ENCODE measurements at places on chromosomes 13 and 19.
A peak's percentile ranks its signal among the peaks of the same experiment; 100 is the strongest.

GRCh38 chr13:39016787-39017186 lies 21.1 kb downstream of the PROSER1 start:
- DNase-seq = peak; percentile 13

GRCh38 chr13:46982856-46983582 lies 86.2 kb upstream of the HTR2A start:
- no peak for DNase-seq

DNA sequence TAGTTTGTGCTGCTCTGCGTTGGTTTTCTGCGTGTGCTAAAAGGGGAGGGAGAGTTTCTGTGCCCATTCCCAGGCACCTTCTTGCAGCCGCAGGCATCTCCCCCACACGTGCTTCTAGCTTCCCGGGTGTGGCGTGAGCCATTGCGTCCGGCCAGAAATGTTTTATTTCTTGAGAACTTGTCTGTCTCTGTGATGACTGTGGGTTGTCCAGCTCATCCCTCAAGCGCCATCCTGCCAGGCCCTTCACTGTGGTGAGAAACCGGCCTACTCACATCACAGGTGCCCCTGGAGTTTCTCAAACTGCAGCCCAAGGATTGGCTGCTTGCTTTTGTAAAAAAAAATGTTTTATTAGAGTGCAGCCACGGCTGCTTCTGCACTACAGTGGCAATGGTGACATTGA lies 24.2 kb downstream of the EPN1 start:
- DNase-seq = no peak

GRCh38 chr13:84126671-84127171 lies 244.4 kb upstream of the SLITRK1 start:
- no peak for DNase-seq

- DNase-seq = no peak
These were observed 21.2 kb downstream of the ZNF675 start for GRCh38 chr19:23665651-23666410.

DNA sequence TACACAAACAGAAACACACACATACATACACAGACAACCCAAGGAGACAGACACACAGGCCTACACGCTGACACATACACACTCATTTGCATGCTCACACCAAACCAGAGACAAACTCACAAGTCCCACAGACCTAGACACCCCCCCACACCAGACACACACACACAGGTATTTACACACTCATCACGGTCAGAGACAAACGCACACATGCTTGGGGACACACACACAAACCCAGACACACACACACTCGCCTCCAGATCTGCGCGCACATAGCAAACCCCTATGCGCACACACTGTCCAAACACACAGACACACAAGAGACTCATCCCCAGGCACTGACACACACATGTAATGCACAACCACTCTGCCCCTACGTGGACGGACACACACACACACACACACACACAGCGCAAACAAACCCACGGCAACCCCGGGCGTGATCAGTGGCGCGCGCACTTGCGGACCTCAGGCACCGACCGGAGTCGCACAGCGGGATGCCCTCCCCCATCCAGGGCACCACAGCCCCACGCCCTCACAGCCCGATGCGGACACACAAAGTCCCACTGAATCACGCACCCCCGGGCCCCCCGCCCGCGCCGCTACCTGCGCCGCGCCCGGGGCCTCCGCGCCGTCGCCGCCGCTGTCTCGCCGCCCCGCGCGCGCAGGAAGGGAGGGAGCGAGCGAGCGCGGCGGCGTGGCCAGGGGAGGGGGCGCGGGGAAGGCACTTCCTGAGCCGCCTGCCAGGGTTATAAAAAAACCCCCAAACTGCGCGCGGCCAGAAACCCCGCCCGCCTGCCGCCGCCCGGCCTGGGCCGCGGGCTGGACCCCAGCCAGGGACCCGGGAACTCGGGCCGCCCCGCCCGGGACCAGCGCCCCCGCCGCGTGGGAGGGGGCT lies at the start of gene ADAMTS10:
TSS of gene ADAMTS10 (minus strand) at position 675 of the 895 bp plus-strand sequence. CDS start 5,005 bp downstream, outside the sequence.
- DNase-seq = peak; percentile 45

GRCh38 chr19:49775742-49776370 lies 9.1 kb downstream of the AP2A1 start:
- no peak for DNase-seq

- DNase-seq = no peak
These were observed 279.5 kb upstream of the PCDH20 start for GRCh38 chr13:61695147-61695546.

GRCh38 chr19:16497042-16497441 lies 848 bp downstream of the C19orf44 start:
- no peak for DNase-seq

- peak; percentile 55 for DNase-seq
These were observed 62.4 kb downstream of the SERTM1 start for GRCh38 chr13:36736119-36736726.

GRCh38 chr13:76729691-76730090 lies 156.5 kb downstream of the KCTD12 start:
- DNase-seq = no peak

GRCh38 chr19:33389421-33390100 lies 16.1 kb downstream of the CEBPG start:
- DNase-seq = no peak

- peak; percentile 53 for DNase-seq
These were observed 18.7 kb downstream of the PAF1 start for GRCh38 chr19:39372047-39372802.

GRCh38 chr13:36674337-36675212 lies 755 bp downstream of the SERTM1 start:
- DNase-seq = no peak

DNA sequence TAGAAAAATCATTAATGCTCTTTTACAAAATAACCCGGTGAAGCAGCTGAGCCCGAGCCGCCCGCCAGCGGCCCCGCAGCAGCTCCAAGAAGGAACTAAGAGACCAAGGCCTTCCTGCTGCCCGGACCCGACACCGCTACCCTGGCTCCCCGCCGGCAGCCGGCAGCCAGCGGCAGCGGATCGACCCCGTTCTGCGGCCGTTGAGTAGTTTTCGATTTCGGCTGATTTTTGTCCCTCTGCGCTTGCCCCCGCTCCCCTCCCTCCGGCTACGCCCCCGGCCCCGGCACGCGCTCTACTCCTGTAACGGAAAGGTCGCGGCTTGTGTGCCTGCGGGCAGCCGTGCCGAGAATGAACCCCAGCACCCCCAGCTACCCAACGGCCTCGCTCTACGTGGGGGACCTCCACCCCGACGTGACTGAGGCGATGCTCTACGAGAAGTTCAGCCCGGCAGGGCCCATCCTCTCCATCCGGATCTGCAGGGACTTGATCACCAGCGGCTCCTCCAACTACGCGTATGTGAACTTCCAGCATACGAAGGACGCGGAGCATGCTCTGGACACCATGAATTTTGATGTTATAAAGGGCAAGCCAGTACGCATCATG lies at the start of gene PABPC3:
TSS of gene PABPC3 (plus strand) at position 286 of the 603 bp plus-strand sequence. CDS start at position 349, 63 bp downstream.
- DNase-seq = no peak

GRCh38 chr19:294946-295686 lies 3.9 kb upstream of the PLPP2 start:
- no peak for DNase-seq

DNA sequence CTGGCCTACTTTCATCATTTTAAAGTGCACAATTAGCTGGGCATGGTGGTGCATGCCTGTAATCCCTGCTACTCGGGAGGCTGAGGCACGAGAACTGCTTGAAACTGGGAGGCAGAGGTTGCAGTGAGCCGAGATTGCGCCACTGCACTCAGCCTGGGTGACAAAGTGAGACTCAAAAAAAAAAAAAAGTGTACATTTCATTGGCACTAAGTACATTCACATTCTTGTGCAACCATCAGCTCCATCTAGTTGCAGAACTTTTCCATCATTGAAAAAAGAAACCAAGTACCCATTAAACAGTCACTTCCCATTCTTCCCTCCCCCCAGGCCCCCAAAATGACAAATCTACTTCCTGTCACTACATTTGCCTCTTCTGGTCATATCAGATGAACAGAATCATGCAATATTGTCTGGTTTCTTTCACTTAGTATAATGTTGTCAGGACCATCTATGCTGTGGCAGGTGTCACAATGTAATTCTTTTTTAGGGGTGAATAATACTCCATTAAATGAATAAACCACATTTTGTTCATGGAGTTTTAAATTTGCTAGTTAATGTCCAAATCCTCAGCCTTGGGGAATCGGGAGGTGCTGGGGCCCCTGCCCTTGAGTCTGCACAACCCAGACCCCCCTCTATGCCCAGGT lies 7.4 kb upstream of the SIGLEC11 start:
- no peak for DNase-seq

- DNase-seq = no peak
These were observed 14.0 kb upstream of the RAB20 start for GRCh38 chr13:110575322-110576069.

GRCh38 chr19:39078436-39079200 lies 5.5 kb upstream of the ACP7 start:
- DNase-seq = no peak

DNA sequence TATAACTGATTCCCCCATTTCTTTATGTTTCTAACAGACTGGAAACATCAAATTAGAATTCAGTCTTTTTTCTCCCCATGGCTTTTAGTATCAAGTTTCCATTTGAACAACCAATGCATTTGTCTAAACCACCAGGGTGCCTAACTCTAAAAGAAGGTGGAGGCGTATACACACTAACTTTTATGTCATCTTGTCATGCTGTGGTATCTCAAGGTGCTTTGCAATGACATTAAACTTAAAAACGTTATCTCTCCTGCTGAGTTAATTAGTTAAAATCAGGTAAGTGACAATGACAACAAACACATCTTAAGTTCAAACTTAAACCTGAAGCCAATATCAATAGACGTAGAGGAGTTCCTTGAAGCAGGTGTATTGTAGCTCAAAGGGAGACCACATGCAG lies 1001.7 kb downstream of the PCDH17 start:
- no peak for DNase-seq

DNA sequence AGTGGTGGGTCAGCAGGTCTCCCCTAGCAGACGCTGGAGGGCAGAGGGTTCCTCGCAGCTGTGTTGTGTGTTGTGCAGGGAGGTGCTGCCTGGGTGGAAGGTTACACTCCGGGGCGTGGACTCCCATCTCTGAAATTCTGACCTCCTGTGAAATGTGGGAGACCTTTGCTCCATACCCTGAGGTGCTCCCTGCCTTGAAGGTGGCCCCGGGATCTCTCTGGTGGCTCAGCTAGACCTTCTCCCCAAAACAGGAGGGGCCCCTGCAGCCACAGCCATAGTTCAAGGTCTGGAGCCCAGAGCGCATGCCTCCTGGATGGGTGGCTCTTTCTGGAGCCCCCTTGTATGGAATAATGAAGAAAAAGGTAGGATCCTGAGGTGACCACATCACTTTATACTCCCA lies 70.2 kb downstream of the SOX1 start:
- no peak for DNase-seq

DNA sequence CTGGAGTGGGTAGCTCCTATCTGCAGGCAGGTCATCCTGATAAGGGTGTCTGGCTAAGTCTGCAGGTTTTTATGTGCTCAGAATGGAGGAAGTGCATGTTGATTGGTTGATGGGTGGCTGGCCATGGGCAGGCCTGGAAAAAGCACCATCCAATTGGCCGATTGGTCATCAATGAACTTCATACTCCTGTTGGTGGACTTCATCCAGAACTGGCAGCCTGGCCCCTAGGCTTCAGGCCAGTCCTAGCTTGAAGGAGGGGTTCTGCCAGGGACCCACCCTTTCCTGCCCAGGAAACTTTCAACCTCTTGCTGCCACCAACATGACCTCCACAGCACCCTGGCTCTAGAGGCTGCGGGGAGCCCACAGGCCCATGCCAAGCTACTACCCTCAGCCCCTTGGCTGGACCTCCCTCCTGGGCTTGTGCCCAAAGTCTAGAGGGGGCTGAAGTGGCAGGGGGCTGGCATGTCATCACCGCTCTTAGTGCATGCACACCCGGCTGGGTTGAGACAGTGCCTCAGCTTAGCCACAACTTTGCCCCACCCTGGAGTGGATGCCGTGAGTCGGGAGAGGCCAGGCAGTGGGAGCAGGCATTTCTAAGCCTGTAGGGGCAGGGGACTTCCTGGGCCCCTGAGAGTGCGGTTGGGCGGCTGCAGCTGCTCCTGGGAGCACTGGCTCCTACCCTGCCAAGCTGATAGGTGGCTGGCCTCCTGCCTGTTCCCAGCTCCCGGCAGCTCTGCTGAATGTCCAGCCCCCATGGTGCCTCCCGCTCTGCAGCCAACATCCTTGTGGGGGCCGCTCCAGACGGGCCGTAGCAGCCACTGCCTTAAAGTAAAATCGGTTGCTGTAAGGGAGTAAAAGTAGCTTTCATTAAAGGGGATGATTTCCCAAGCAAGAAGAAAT lies 13.2 kb downstream of the DNAJC15 start:
- DNase-seq = no peak

DNA sequence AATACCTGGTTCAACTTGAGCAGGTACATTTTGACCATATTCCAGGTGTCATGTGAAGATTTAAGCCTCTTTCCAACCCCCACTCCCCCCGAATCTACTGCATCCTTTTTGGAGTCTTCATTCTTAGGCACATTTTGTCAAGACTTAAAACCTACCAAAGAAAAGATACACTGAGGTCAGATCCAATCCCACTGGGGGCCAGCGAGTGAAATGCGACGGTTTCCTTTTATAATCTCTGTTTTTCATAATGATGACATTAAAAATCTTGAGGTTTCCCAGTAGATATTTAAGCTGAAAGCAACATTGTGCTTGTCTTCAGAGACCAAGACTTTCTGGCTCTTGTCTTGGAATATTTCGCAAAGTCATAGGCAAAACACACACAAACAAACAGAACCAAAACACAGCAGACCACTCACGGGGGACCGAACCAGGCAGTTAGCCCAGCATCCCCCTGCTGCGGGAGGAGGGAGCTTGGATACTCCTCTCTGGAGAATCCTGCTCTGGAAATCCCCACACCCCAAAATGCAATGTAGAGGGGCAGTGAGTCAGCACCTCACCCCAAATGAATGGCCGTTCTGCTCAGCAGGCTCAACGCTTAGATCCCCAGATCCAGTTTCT lies 506 bp upstream of the GAS6 start:
- no peak for DNase-seq

- peak; percentile 50 for DNase-seq
These were observed 1.8 kb upstream of the APOE start for GRCh38 chr19:44903602-44904425.

DNA sequence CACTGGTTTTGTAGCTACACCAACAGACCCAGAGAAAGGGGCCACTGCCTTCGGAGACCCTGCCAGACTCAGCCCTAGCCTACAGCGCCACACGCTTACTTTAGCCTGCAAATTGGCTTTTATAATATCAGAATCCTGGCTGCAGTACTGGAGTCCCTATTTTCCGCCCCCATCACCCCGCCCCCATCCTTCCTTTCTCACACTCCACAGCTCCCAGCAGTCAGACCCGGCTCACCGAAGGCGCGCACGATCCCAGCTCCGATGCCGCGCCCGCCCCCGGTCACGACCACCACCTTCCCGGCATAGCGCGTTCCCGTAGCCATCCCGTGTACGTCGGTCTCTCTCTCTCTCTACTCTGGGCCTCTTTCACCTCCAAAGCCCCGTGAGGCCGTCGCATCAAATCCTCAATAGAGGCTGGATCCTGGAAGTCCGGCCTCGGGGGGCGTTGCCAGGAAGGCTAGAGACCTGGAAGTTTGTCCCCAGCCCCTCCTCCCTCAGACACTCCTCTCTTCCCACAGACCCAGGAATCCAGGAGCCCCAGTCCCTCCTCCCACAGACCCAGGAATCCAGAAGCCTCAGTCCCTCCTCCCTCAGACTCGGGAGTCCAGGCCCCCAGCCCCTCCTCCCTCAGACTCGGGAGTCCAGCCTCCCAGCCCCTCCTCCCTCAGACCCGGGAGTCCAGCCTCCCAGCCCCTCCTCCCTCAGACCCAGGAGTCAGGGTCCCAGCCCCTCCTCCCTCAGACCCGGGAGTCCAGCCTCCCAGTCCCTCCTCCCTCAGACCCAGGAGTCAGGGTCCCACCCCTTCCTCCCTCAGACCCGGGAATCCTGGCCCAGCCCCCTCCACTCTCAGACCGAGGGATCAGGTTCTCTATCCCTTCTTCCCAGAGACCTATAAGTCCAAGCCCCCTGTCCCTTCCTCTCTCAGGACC lies at the start of gene HSD17B14:
TSS of gene HSD17B14 (minus strand) at position 403 of the 929 bp plus-strand sequence. CDS start at position 323, 80 bp downstream.
- DNase-seq = peak; percentile 61

GRCh38 chr19:17448131-17448967 lies at the start of gene TMEM221:
TMEM221 (minus strand) TSS chr19:17448668; CDS start chr19:17448462, 206 bp downstream.
- DNase-seq = peak; percentile 57

Measured in left kidney (tissue), 8 donors.